ENCODE measurements at places on chromosomes 6 and 20.

GRCh38 chr6:55652429-55652828 lies 73.4 kb upstream of the HMGCLL1 start:
- no peak for DNase-seq

GRCh38 chr20:58646257-58646656 lies 4.8 kb upstream of the STX16 start:
- no peak for DNase-seq

GRCh38 chr6:125871365-125871764 lies 80.6 kb downstream of the NCOA7 start:
- DNase-seq, result no peak

GRCh38 chr6:158158123-158158522 lies 9.9 kb downstream of the SERAC1 start:
- DNase-seq, result no peak

DNA sequence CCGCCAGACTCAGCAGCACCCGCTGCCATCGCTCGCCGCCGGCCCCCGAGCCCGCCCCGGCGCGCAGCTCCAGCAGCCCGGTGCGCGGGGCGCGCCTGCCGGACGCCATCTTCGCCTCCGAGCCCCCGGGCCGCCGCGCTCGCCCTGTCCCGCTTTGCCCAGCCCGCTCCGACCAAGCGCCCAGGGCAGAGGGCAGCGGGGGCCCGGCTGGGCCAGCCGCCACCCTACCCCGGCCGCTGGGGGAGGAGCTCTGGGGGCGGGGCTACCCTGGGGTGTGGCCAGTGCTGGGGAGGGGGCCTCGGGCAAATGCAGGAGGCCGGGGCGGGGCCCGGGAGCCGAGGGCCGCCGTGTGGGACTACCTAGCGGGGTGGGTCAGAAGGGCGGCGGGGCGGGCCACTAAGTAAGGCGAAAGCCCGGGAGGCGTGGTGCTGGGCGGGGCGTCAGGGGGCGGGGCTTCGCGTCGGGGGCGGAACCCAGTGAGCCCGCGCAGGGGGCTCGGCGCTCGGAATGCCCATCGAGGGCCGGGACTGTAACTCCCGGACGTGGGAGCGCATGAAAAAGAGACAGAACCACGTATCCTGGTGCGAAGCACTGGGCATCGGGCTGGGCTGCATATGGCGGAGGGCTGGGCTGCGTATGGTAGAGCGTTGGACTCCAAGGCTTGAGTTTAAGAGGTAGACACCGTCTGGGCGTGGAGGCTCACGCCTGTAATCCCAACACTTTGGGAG lies at the start of gene SNTA1:
TSS of gene SNTA1 (minus strand) at position 252 of the 728 bp plus-strand sequence. CDS start at position 109, 143 bp downstream.
- peak; percentile 57 for DNase-seq

DNA sequence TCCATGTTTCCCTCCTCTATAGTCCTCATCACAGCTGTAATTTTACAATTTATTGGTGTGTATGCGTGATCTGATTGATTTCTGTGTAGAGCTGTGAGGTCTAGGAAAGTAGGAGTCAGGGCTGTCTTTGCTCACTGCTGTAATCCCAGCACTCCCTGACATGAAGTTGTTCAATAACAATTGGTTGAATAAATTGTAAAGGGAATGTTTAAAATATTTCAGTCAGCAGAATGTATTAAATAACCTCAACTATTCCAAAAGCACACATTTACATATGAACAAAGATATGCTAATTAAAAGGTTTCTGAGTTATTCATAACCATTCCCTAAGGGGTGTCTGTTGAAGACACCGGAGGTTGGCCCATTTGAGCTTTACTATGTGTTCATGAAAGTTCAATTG lies 31.5 kb downstream of the NOX3 start:
- no peak for DNase-seq

GRCh38 chr6:25172819-25173218 lies 106.4 kb upstream of the CARMIL1 start:
- no peak for DNase-seq

DNA sequence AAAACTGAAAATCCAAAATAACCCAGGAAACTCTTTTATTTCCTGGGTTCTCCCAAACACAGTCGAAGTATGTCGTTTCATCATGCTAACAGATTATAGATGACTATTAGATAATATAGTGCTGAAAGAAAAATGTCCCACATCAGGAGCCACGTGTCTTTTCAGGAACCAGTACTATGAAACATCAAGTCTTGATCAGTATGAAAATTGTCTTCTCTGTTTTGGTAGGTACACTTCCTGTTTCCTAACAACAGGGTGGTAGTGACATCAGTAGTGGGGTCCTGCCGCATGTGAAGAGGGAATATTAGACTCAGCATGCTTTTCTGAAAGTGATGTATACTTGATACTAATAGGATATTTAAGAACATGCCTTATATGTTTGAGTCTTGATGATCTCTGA lies 136.7 kb downstream of the HIVEP1 start:
- no peak for DNase-seq

DNA sequence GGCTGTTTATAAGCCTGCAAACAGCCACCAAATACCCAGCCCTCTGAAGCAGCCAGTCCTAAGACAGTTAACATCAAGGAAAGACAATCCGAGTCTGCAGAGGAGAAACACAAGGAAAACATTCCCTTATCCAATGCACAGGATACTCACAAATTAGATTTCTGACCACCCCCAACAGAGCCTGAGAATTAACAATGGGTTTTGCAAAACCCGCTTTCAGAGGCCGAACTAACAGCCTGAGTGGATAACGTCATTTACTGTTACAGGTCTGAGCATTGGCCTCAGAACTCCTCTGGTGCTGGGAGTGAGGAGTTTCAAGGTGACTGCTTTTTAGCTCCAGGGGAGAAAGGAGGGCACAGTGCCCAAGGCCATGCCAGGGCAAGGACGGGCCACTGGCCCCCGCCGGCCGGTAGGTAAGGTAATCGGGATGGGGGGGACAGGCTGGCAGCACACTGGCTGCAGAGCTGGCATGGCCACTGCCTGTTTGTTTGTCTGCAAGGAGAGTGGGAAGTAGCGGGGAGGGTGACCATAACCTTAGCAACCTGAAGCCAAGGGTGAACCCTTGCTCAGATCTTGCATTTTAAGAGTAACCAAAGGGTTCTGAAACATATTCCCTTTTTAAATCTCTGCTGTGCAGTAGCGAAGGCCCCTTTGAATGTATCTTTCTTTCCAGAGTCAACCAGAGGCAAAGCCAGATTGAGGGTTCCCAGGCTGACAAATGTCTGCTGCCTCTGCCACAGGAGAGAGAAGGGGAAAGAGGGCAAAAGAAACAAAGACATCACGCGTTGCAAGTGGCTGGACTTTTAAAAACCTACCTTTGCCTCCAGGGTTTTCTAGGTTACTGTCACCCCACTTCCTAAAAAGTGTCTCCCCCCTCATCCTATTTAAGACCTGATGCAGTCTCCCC lies 3.9 kb downstream of the ZMYND8 start:
- peak; percentile 73 for DNase-seq

DNA sequence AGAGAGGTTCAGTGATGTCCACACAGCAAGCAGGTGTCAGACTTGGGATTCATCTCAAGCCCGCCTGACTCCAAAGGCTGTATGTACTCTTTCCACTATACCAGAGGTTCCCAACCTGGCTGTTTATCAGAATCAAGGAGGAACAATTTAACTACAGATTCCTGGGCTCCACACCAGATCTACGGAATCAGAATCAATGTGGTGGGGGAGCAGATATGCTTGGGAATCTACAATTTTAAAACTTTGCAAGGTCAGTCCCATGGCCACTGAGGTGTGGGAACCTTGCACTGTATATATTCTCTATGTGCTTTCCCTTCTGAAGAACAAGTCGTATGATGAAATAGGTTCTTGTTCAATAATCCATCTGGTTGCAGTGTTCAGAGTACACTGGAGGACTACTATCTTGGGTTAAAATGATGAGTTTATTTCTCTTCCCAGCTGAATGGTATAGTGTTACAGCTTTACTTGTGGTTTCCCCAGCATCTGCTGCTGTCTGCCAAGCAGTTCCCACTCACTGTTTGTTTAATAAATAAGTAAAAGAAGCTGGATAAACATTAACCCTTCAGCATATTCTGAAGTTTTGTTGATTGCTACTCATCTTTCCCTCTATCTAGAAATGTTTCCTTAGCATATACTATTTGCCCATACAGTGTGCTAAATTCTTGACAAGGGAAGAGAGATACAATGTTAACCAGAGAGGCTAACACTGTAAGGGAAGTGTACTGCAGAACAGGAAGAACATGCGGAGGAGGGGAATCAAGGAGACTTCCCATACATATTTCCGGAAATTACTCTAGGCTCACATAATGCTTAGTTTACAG lies 9.9 kb downstream of the TTI1 start:
- DNase-seq, result no peak

DNA sequence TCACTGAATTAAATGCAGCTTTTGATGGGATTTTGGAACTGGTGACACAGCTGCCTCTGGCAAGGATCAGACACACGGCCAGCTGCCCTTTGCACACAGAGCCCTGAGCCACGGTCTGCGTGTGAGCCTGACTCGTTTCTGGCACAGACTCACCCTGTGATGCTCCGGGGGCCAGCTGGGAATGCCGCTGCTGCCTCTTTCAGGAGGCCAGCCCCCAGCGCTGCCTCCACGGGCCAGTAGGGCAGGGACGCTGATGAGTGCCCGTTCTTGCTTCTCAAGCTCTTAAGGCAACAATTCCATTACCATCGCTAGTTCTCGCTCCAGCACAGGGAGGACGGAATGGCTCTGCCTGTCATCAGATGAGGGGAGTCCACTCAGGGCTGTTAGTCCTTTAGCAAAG lies 61.6 kb downstream of the IRF4 start:
- DNase-seq, result peak; percentile 63

DNA sequence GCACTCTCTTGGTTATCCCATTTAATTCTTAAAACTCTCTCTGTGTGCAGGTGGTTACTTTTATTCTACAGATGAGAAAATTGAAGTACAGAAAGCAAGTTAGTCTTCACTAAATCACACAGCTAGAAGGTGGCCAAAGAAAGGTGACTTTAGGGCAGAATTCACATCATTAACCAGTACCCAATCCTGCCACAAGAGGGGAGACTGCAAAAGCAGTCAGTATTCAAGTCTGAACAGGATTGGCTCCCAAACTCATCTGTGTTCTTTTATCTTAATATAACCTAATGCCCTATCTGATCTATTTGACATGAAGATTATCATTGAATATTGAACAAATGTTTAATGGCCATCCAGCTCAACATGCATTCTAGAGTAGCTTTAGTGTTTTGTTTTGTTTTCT lies 225.3 kb upstream of the FAM83B start:
- no peak for DNase-seq
